ENCODE measurements at places on chromosomes 6 and 20.
A peak's percentile ranks its signal among the peaks of the same experiment; 100 is the strongest.

- DNase-seq = peak; percentile 78
Observed at GRCh38 chr20:32448306-32449056, 90.3 kb downstream of the ASXL1 start.

GRCh38 chr20:31560746-31561598, 44.1 kb upstream of the ID1 start:
- peak; percentile 96 for DNase-seq

DNA sequence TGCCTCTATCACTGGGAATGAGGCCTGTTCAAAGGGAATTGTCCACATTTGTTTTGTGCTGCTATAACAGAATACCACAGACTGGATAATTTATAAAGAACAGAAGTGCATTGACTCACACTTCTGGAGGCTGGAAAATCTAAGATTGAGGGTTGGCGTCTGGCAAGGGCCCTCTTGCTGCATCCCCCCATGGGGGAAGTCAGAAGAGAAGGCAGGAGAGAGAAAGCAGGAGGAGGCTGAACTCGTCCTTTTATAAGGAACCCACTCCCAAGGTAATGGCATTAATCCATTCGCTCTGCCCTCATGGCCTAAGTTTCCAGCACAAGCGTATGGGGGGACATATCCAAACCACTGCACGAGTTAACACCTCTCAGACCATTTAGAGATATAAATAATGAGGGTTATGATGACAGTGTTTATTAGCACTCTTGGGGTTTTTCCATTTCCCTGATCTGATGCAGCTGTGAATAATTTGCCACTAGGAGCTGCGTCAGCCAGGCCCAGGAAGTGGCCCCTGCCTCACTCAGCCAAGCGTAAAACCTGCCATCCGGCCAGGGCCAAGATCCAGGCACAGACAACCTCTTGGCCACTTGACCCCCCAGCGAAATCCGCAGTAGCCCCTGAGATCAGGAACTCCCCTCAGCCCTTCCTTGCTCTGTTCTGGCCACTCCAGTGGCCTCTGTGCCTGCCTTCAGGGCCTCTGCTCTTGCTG, 14.2 kb upstream of the SLCO4A1 start:
- DNase-seq = no peak

GRCh38 chr20:43318755-43319297, 129.1 kb upstream of the PTPRT start:
- DNase-seq = no peak

GRCh38 chr20:15795305-15796019, 777.8 kb downstream of the KIF16B start:
- no peak for DNase-seq

- no peak for DNase-seq
Observed at GRCh38 chr6:56370561-56371211, 123.3 kb upstream of the COL21A1 start.

DNA sequence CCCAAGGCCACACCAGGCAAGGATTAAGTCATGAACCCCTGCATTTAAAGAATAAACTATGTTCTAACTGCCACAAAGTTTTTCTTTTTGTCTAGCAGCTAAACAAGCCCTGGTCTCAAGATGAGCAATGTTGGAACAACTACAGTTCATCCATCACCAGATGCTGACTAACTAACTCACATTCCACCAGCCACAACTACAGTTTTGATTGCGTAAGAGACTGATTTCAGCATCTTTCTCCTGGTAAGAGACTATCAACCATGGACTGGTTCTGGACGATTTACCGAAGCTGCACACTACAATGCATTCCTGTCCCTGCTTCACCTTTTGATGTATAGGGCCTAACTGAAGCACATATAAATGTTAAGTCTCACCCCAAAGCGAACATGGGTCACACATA, 43.0 kb downstream of the F13A1 start:
- DNase-seq = no peak

- no peak for DNase-seq
Observed at GRCh38 chr20:15339264-15339663, 1001.9 kb upstream of the FLRT3 start.

- peak; percentile 97 for DNase-seq
Observed at GRCh38 chr20:49982346-49983122, at the start of gene SNAI1. Gene SNAI1 (plus strand): TSS chr20:49982980. CDS start chr20:49983060, 80 bp downstream.

DNA sequence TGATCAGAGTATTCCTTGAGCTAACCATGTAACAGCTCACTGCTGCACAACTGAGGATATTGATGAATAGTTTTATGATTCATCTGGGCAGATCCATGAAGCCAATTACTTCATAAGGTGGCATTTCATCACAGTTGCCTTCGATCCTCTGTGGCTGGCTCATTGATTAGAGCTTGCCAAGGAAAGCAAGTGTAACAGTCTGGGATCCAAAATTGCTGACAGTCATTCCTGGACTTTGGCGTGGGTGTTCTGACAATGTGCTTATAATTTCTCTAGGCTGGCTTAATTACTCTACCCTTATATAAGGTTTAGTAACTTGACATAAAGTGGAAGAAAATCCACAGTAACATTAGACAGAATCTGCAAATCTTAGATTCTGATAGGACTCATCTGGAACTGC, 551.3 kb upstream of the CDH4 start:
- DNase-seq = no peak
